ENCODE measurements at places on chromosomes 13 and 19. TPM values are rescaled to one million over a fixed set of nuclear protein-coding genes. Genes with fewer than 3 reads are reported as not detected.

- DNase-seq, result no peak
Observed at GRCh38 chr19:55559684-55560083, 14.3 kb upstream of the SBK3 start.

- DNase-seq, result no peak
Observed at GRCh38 chr13:110351636-110352420, 44.7 kb downstream of the COL4A2 start.

Gene GTF2F1
- 70.7 TPM for total RNA-seq

DNA sequence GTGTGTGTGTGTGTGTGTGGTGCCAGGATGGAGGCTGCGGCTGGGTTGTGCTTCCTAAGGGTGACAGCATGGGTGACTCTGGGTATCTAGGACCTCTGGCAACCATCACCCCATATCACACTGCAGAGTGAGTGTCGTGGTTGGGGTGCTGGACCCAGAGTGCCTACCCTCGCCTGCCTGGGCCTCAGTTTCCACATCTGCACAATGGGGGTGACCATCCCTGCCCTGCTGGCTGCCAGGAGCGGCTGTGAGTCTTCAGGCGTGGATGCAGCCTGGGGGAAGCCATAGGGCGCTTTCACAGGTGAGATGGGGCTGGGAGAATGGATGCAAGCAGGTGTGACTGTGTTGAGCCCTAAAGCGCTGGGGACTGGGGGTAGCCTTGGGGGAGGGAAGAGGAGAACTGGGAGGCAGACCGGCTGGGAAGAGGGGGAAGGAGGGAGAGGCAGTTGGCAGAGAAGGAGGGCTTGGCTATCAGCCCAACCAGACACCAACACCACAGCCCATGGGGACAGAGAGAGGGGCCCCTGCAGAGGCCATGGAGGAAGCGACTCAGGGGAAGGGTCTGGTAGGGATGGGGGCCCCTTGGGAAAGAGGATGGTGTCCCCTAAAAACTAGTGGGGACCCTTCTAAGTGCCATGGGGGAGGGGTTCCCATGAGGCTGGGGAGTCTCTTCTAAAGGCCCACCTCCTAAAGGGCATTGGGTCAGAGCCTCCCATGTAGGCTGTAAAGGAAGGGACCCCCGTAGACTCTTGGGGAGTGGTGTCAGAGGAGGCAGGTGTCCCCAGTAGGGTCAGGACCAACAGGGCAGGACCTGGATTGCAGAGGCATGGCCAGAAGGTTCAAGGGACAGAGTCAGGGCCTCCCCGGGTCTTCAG, 1.7 kb downstream of the PLPPR2 start:
- no peak for DNase-seq

DNA sequence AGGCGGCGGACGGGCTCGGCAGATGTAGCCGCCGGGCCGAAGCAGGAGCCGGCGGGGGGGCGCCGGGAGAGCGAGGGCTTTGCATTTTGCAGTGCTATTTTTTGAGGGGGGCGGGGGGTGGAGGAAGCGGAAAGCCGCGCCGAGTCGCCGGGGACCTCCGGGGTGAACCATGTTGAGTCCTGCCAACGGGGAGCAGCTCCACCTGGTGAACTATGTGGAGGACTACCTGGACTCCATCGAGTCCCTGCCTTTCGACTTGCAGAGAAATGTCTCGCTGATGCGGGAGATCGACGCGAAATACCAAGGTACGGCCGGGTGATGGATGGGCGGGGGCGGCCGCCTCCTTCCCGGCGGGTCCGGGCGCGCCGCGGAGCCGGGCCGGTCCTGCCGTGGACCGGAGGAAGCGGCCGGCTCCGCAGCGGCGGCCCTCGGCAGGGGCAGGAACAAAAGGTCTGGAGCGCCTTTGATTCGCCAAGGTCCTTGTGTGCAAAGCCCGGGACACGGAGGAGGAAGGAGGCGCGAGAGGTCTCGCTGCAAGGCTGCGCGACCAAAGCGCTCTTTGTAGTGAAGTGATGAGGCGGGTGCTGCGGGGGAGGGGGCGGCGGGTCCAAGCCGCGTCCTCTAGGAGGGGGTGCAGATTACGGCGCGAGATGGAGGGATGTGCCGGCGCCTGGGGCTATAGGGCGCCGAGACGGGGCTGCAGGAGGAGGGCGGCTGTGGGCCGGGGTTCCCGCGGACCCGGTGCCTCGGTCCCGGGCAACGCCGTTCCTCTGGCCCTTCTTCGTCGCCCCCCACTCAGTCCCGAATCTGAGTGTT, 689 bp downstream of the ING1 start:
- DNase-seq, result peak; percentile 36
